GM12865 (cell line): ENCODE measurements at places on chromosomes 5 and 9.

DNA sequence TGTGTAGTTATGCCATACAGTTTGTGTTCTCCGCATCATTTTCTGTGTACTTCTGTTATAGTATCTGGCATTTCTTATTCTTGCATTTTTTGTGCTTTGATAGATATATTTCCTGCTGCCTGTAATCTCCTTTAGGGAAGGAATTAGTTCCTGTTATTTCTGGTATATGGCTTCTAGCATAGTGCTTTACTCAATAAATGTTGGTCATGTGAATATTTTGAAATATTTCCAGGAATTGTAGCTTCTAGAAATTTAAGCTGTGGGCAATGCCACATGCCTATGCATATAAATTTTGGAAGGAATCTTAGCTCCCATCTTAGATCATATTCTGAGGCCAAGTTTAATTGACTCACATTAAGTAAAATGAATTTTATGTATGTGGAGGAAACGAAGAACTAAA lies 11.5 kb upstream of the PRRC1 start:
- DNase-seq, result no peak

DNA sequence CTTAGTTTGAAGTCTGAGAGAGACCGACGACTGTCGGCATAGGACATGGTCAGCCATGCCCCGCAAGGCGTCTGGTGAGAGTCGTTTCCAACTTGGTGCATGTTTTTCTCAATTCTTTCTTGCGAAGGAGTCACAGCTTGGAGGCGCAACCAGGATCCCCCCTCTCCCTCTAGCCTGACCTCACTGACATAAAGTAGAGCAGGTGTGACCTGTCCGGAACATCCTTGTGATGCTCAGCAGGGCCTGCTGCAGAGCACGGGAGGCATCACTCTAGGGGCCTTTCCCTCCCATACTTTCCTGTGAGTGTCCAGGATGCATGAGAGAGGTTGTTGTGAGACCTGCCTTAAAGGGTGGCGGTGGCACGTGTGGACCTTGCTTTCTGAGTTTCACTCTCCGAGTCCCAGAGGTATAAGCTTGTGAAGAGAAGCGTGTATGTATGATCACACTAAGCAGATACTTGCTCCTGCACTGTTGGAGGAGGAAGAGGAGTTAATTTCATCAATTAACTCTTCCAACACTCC lies 5.0 kb downstream of the TENT4A start:
- DNase-seq, result no peak

GRCh38 chr9:14889451-14889850 lies 20.8 kb downstream of the FREM1 start:
- DNase-seq, result no peak

GRCh38 chr9:1956958-1957357 lies 58.2 kb upstream of the SMARCA2 start:
- no peak for DNase-seq

- DNase-seq, result peak; percentile 72
These were observed 80.2 kb upstream of the ZNF169 start for GRCh38 chr9:94178927-94179326.

GRCh38 chr5:127919006-127919796 lies 164.4 kb upstream of the SLC12A2 start:
- no peak for DNase-seq
